ENCODE measurements at places on chromosomes 2 and 18.
A peak's percentile ranks its signal among the peaks of the same experiment; 100 is the strongest.

GRCh38 chr18:32803568-32803967 lies 30.7 kb upstream of the KLHL14 start:
- no peaks in the 10 kb centered on the region for H3K27me3 ChIP-seq
- peaks cover 35% of the 10 kb centered on the region for H3K4me1 ChIP-seq
- DNase-seq: peak; percentile 27
- no peaks in the 10 kb centered on the region for H3K36me3 ChIP-seq

- H3K4me1 ChIP-seq: no peaks in the 10 kb centered on the region
- DNase-seq: no peak
- H3K27me3 ChIP-seq: no peaks in the 10 kb centered on the region
- no peaks in the 10 kb centered on the region for H3K36me3 ChIP-seq
- H3K4me3 ChIP-seq: no peak overlapping the region
Measured at GRCh38 chr2:77831471-77831870, 309.3 kb upstream of the LRRTM4 start.

- H3K27ac ChIP-seq: no peak overlapping the region
- DNase-seq: no peak
- H3K36me3 ChIP-seq: peaks cover 82% of the 10 kb centered on the region
- H3K27me3 ChIP-seq: no peaks in the 10 kb centered on the region
- H3K4me3 ChIP-seq: no peak overlapping the region
Measured at GRCh38 chr2:1518331-1518803, 105.1 kb downstream of the TPO start.

GRCh38 chr2:143946436-143947391 lies 573.2 kb downstream of the ZEB2 start:
- no peaks in the 10 kb centered on the region for H3K4me1 ChIP-seq
- H3K27ac ChIP-seq: no peak overlapping the region
- no peaks in the 10 kb centered on the region for H3K36me3 ChIP-seq
- H3K4me3 ChIP-seq: no peak overlapping the region
- no peak for DNase-seq

GRCh38 chr18:27772081-27772480 lies 404.8 kb downstream of the CDH2 start:
- H3K4me3 ChIP-seq: no peak overlapping the region
- no peak overlapping the region for H3K27ac ChIP-seq
- no peak for DNase-seq
- H3K27me3 ChIP-seq: no peaks in the 10 kb centered on the region
- no peaks in the 10 kb centered on the region for H3K4me1 ChIP-seq
- no peaks in the 10 kb centered on the region for H3K36me3 ChIP-seq

GRCh38 chr2:237700512-237701032 lies 73.2 kb downstream of the LRRFIP1 start:
- H3K27ac ChIP-seq: peak overlapping the region; percentile 72
- H3K27me3 ChIP-seq: no peaks in the 10 kb centered on the region
- no peak for DNase-seq
- H3K4me3 ChIP-seq: no peak overlapping the region
- no peaks in the 10 kb centered on the region for H3K36me3 ChIP-seq

GRCh38 chr2:106314444-106314843 lies 120.3 kb upstream of the UXS1 start:
- H3K4me3 ChIP-seq: no peak overlapping the region
- DNase-seq: no peak
- H3K36me3 ChIP-seq: no peaks in the 10 kb centered on the region
- H3K4me1 ChIP-seq: no peaks in the 10 kb centered on the region
- H3K27ac ChIP-seq: no peak overlapping the region

DNA sequence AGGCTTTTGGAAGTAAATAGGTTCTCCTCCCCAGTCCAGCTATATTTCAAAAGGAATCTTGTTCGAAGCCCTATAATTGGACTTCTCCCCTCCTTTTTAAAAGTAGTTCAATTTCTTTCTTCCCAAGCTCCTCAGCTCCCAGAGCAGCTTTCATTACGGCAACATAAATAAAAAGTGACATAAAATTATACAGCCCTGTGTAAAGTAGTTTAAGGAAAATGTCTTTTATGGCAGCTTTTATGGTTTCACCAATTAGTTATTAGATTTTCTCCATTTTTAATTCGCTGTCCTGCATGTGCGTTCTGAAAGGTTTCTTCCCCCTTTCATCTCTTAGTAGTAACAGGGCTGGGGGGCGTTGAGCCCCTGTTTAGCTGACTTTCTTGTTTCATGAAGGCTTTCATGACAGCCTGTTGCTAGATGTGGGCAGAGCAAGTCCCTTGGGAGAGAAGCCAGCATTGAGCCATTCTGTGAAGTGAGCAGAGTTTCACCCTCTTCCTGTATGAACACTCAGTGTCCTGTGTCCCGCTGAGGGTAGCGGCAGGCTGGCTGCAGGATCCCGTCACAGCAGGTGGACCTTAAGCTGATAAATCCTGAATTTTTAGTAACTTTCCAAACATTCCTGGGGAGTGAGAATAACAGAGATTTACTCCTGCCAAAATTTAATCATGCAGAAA lies 229.7 kb upstream of the SPRED2 start:
- no peaks in the 10 kb centered on the region for H3K36me3 ChIP-seq
- no peak for DNase-seq
- H3K27ac ChIP-seq: no peak overlapping the region
- no peaks in the 10 kb centered on the region for H3K27me3 ChIP-seq
- H3K4me1 ChIP-seq: no peaks in the 10 kb centered on the region

DNA sequence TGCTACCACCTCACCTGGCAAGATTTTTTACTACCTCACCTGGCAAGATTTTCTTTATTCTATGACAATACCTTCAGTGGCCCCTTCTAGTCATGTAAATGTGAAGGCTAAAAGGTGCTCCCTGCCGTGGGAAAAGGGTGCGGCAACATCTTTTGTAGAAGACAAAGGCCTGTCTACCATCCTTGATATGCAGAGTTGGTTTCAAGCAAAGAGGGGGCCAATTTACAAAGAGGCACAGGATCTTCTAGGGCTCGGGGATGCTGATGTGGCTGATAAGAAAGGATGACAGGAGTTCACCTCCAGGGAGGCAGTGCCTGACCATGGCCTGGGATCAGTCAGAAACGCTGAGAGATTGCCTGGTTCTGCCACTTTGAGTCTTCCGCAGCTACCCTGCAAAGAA lies 165.4 kb upstream of the SLC1A4 start:
- no peaks in the 10 kb centered on the region for H3K36me3 ChIP-seq
- no peaks in the 10 kb centered on the region for H3K4me1 ChIP-seq
- no peak for DNase-seq
- no peaks in the 10 kb centered on the region for H3K27me3 ChIP-seq
- H3K4me3 ChIP-seq: no peak overlapping the region

GRCh38 chr2:141392517-141393213 lies 738.2 kb downstream of the LRP1B start:
- H3K36me3 ChIP-seq: no peaks in the 10 kb centered on the region
- no peak overlapping the region for H3K4me3 ChIP-seq
- DNase-seq: no peak
- H3K27me3 ChIP-seq: no peaks in the 10 kb centered on the region
- H3K4me1 ChIP-seq: no peaks in the 10 kb centered on the region
- no peak overlapping the region for H3K27ac ChIP-seq

DNA sequence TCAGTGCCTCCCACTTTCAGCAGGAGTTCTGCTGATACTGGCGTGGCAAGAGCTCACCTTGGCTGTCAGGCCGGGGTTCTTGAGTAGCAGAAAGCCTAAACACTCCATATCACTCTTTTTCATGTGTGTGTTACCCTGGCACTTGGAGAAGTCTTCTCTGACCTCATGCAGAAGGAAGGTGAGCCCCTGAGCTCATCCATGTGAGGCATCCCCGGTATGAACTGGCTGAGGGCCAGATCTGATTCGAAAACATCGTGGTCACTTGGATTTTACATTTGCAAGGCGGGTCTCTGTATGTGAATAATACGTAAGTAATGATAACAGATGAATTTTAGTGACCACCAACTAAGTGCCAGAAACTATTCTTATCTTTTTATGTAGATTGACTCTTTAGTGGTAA lies 93.6 kb downstream of the RAPGEF4 start:
- H3K4me3 ChIP-seq: no peak overlapping the region
- DNase-seq: no peak
- no peak overlapping the region for H3K27ac ChIP-seq

DNA sequence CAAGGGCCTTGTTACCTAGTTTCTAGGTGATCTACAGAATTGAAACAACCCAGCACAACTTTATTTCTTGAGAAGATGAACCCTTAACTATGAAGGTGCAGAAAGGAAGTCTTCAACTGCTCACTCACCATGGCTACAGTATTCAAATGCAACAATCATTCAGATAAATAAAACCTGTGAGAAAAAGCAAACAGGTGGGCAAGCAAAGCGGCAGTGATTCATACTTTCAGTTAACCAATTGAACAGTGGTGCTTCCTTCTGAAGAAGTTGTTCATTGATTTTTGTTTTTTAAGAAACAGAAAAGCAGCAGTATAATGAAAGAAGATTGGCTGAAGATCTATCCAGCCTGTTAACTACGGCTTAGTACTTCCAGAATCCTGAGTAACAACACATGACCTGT lies 43.5 kb downstream of the SLC35F5 start:
- no peak overlapping the region for H3K4me3 ChIP-seq
- DNase-seq: no peak
- peaks cover 6% of the 10 kb centered on the region for H3K36me3 ChIP-seq
- H3K27me3 ChIP-seq: no peaks in the 10 kb centered on the region
- peaks cover 17% of the 10 kb centered on the region for H3K4me1 ChIP-seq

GRCh38 chr2:122988395-122989221 lies 1036.5 kb upstream of the CNTNAP5 start:
- no peaks in the 10 kb centered on the region for H3K36me3 ChIP-seq
- H3K27me3 ChIP-seq: no peaks in the 10 kb centered on the region
- no peak overlapping the region for H3K4me3 ChIP-seq
- no peak overlapping the region for H3K27ac ChIP-seq
- no peaks in the 10 kb centered on the region for H3K4me1 ChIP-seq

DNA sequence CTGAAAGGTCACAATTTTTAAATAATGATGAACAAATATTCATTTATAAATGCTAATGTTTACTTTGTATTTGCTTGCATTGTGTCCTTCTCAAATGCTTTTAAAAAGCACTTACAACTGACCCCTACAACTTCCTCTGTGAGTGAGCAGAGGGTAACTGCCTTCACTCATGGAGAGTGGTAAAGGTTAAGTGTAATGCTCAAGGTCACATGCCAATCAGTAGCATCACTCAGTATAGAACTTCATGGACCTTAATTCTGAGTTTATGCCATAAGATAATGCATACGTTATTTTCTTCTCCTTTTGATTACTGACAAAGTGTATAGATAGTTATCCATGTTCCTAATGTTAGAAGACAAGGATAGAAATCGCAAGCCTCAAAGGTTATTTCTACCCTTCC lies 91.8 kb upstream of the SERTAD2 start:
- peaks cover 11% of the 10 kb centered on the region for H3K4me1 ChIP-seq
- no peak overlapping the region for H3K27ac ChIP-seq
- no peaks in the 10 kb centered on the region for H3K36me3 ChIP-seq
- no peaks in the 10 kb centered on the region for H3K27me3 ChIP-seq
- DNase-seq: no peak

DNA sequence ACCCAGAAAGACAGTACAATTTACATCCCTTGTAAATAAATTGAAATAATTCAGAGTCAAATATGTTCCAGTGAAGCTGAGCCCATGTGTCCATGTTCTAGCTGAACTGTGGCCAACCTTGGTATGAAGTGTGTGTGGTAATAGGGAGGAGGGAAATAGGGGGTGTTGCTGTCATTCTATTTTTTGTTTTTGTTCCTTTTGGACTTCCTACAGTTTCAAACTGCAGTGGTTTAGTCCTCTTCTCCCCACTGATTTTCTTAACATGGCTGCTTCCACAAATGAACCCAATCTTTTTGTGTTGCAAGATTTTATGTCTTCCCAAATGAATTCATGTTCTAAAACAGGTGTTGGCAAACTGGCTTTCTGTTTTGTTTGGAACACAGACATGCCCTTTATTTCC lies 156.9 kb downstream of the CCBE1 start:
- H3K27me3 ChIP-seq: no peaks in the 10 kb centered on the region
- H3K27ac ChIP-seq: no peak overlapping the region
- no peak overlapping the region for H3K4me3 ChIP-seq

DNA sequence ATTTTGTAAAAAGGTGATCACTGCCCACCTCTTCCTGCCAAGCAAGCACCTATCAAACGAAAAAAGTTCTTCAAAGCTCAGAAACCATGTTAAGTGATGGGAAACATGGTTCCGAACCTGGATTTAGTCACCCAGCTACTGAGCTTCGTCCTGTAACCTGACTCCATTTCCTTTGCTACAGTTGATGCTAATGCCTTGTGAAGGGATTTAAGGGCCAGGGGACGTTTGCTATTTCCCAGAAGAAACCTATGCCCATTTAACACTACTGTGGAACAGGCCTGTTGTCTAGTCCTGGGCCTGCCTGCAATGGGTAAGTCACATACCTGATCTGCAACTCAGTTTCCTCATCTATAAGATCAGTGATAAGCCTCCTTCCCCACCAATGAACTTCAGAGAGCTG lies 14.8 kb downstream of the SERPINE2 start:
- no peak overlapping the region for H3K27ac ChIP-seq
- no peaks in the 10 kb centered on the region for H3K4me1 ChIP-seq
- H3K27me3 ChIP-seq: no peaks in the 10 kb centered on the region
- H3K4me3 ChIP-seq: no peak overlapping the region

DNA sequence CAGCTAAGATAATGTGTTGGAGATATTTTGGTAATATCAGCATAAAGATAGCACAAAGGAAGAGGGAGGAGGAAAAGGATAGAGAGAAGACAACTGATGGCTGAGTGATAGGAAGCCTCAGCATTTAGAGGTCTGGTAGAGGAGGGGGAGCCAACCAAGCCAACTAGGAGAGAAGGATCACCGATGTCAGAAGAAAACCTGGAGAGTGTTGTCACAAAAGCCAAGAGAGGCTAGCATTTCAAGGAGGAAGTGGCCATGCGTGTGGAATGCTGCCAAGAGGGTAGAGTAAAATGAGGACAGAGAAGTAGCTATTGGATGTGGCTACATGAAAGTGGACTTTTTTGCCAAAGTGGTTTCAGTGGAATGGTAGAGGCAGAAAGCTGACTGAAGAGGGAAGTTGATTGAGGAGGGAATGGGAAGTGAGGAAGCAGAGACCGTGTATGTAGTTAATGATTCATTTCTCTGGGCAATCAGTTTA lies 34.3 kb downstream of the LCLAT1 start:
- DNase-seq: no peak
- H3K4me1 ChIP-seq: no peaks in the 10 kb centered on the region
- H3K4me3 ChIP-seq: no peak overlapping the region
- no peaks in the 10 kb centered on the region for H3K36me3 ChIP-seq
- H3K27ac ChIP-seq: no peak overlapping the region

DNA sequence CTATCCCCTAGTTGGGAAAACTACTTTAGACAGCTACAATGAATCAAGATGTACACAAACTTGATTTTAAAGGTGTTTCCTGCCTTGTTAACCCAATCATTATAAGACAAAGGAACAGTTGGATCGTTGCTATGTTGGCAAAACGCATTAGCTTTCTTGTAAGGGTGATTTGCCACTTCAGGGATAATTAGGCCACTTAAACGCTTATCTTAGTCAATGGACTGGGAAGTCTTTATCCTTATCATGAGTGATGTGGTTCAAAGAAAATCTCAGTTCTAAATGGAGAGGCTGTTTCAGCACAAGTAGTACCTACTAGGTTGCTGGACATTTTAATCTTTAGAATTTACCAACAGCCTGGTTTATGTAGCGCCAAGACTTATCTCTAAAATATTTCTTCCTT lies 406.1 kb upstream of the MEX3C start:
- no peak for DNase-seq
- H3K27ac ChIP-seq: no peak overlapping the region
- H3K4me3 ChIP-seq: no peak overlapping the region
